ENCODE measurements at places on chromosomes 4 and X.

GRCh38 chrX:24702362-24703184, 8.9 kb downstream of the POLA1 start:
- DNase-seq: no peak

DNA sequence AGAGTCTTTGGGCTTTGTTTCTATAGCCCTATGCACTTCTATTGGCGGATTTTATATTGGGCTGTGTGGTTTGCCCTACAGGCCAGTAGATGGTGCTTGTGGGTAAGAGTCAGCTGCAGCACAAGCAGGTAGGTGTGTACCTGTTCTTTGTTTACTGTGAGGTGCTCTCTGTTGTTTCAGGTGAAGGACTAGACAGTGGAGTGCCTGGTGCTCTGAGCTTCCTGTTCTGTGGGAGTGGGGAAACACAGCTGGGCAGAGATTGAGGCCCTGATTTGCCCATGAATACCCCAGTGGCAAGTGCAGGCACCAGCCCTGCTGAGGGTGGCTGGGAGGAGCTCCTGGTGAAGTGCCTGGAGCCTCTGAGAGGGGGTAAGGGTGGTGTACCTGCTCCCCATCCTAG, 26.3 kb upstream of the UCP1 start:
- DNase-seq: peak; percentile 75

DNA sequence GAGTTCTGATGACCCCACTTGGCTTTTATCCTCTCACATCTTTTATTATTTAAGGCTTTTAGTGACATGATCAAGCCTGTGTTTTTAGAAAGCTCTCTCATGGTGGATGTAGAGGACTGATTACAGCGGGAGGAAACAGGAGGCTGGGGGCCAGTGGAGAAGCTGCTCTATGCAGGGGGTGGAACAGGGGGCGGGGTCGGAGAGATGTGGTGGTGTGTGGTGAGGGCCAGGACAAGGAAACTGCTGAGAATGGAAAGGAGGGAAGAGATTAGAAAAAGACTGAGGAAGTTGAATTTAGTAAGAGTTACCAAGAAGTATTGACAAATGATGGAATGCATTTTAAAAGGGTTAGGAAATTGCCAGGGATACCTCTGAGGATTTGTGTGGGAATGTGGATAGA, 292.2 kb downstream of the ZIC3 start:
- DNase-seq: no peak

GRCh38 chrX:69506617-69507499, 2.7 kb downstream of the NALF2 start:
- no peak for DNase-seq

DNA sequence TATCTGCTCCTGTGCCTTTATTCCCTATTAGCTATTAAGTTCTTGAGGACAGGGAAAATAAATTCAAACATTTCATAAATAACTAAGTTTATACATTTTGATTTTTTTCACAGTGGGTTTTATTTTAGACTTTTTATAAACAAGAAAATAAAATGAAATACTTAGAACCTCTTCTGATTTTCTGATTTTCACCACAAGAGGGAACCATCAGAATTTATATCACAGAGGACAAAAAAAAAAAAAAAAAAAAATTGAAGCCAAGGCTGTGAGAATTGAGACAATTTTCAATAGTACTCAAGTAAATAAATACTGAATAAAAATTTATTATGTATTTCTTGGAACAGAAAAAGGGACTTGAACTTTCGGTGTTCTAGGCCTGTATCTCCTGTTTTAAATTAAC, 288.1 kb downstream of the SH3BGRL start:
- no peak for DNase-seq

DNA sequence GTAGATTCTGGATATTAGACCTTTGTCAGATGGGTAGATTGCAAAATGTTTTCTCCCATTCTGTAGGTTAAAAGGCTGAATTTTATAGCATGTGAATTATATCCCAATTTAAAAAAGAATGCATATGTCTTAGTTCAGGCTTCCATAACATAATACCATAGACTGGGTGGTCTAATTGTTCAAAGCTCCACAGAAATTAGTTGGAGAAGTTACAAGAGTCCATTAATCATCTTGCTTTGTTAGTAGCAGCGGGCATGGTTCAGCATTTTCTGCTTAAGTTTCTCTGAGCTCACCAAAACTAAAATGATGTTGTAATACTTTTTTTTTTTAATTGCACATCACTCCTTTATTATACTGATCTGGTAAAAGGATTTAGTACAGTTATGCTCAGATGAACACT, 1.8 kb downstream of the PGAM4 start:
- DNase-seq: no peak

DNA sequence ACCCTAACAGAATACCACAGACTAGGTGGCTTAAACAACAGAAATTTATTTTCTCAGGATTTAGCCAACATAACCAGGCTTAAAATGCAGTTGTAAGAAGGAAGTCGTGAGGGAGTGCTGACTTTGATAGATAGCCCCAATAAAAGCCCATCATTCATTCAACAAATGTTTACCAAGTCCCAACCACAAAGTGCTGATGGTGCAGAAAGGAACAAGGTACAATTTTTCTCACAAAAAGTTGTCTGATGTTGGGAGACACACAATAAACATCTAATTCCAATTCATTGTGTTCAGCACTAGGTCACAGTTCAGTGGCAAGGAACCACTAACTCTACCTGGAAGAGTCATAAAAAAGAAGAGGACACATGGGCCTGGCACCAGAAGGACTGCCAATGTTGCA, 42.2 kb downstream of the AKAP4 start:
- no peak for DNase-seq

DNA sequence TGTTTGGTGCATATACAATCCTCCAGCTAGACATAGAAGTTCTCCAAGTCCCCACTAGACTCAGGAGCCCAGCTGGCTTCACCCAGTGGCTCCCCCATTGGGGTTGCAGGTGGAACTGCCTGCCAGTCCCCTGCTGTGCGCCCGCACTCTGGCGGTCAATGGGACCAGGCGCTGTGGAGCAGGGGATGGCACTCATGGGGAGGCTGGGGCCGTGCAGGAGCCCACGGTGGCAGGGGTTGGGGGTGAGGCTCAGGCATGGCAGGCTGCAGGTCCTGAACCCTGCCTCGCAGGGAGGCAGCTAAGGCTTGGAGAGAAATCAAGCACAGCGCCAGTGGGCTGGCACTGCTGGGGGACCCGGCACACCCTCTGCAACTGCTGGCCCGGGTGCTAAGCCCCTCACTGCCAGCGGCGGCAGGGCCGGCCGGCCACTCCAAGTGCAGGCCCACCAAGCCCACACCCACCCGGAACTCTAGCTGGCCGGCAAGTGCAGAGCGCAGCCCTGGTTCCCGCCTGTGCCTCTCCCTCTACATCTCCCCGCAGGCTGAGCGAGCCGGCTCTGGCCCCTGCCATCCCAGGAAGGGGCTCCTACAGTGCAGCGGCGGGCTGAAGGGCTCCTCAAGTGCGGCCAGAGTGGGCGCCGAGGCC, 12.7 kb upstream of the TMPRSS11D start:
- no peak for DNase-seq

DNA sequence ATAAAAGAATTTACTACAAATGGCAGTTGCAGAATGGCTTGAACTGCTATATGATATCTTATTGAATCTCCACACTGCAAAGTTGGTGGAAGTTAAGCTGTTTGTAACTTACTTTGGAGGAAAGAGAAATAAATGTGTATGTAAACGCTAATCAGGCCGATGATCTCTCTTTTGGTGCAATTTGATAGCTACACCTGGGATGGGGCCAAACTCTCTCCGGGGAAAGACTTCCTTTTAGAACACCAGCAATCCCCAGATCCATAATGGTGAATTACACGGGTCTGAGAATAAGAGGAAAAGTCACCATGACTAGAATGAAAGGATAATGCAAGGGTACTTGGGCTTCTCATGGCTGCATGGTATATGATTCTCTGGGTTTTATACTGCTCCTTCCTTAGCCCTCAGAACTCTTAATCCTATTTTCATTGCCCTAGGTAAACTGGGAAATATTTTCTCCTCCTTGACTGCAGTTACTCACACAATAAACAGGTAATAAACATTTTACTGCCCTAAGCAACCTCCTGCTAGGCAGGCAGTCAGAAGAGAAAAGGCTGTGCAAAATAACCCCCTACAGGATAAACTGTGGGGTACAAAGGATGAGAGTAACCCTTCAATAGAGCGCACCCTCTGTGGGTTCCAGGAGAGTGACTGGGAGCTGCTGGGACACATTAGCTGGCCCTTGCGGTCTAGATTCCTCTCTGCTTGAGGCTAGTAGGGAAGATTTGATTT, 109.3 kb downstream of the MGST2 start:
- DNase-seq: no peak

GRCh38 chr4:13765539-13765938, 138.0 kb upstream of the BOD1L1 start:
- no peak for DNase-seq

DNA sequence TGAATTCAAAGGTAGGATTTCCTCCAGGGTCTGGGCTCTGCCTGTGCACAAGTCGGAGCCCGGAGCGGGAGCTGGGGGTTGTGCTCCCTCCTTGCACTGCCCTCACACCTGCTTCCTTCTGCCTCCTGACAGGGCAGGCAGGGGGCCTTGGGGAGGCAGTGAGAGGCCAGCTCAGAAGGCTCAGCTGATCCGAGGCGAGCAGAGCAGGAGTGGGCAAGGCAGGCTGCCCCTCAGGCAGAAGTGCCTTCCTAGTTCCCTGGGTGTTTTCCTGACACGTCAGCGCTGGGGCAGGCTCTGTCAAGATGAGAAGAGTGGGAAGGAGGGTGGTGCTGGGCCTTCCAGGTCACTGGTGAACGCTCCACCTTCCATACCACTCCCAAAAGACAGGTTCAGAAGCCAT, 5.5 kb upstream of the IRAK1 start:
- DNase-seq: no peak

- DNase-seq: no peak
Observed at GRCh38 chr4:141038428-141038827, 94.8 kb downstream of the RNF150 start.

GRCh38 chrX:29992083-29992482, 223.3 kb upstream of the MAGEB2 start:
- no peak for DNase-seq

- no peak for DNase-seq
Observed at GRCh38 chr4:25756503-25756902, 100.9 kb downstream of the SLC34A2 start.

DNA sequence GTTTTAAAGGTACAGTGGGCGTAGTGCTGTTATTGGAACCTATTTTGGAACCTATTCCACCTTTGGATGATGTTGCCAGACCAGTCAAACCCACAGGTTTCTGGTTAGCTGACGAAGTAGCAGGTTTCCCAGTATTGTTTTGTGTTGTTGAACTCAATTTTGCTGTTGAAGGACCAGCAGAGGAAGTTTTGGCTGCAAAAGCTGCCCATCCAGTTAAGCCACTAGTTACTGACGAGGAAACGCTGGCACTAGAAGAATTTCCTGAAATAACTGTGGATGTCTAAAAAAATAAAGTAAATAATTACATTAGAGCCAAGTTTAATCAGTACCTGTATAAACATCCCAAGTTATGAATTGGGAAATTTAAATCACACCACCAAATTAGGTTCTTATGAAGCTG, 25.5 kb downstream of the INTS12 start:
- DNase-seq: no peak

GRCh38 chrX:13535376-13536165, 33.8 kb upstream of the EGFL6 start:
- DNase-seq: no peak

DNA sequence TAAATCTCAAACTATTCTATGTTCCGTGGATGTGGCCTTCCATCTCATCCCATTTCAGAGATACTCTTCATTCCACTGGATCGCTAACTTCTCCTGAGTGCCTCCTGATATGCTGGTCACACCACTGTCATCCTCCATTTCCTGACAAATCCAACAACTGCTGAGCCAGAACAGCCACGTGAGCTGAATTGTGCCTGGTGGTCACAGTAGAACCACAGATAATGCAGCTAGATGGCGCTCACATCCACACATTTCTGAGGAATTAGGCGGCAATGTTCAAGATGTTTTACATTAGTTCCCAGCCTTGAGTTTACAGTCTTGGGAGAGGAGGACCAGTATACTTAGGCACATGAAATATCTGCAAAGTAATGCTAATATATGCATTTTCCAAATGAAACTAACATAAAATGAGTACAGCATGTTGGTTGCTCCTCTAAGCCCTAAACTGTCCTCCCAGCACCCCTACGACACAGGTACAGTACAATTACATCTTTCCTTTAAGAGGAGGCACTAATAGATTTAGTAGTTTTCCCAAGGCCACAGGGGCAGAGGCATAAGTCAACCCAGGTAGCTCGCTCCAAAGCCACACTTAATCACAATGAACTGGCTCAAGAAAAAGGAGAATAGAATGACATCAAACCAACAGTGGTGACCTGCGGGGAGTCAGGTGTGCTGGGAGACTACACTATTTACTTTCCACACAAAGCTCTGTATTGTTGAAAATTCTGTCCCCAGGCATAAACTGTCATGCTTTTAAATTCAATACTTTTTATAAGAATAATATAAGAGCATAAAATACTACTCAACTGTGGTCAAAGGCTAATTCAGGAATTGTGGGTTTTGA, 134.2 kb downstream of the CHIC2 start:
- DNase-seq: peak; percentile 95

DNA sequence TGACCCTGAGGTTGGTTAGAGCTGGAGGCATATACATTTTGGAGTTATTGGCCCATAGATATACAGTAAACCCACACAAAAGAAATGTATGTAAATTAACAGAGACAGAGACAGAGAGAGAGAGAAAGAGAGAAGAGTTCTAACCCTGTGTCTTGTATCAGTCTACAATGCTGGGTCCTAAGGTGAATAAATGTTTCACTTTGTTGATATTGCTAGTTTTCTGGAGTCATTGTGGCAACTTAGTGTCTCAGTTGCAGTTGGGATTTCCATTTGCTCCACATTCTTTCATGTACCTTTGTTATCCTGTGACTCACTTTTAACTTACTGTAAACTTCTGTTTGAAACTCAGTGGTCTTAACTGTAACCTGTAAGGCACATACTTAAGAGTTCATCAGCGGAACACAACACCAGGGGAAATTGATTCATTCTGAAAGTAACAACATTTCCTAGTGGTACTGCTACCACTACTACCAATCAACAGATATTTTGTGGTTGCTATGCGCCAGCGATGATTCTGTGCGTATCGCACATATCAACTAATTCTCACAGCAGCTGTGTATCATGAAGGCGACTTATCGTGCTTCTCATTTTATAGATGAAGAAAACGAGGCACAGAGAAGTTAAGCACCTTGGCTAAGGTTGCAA, 38.5 kb upstream of the ETDA start:
- no peak for DNase-seq

GRCh38 chr4:98352396-98352795, 91.2 kb downstream of the RAP1GDS1 start:
- no peak for DNase-seq

DNA sequence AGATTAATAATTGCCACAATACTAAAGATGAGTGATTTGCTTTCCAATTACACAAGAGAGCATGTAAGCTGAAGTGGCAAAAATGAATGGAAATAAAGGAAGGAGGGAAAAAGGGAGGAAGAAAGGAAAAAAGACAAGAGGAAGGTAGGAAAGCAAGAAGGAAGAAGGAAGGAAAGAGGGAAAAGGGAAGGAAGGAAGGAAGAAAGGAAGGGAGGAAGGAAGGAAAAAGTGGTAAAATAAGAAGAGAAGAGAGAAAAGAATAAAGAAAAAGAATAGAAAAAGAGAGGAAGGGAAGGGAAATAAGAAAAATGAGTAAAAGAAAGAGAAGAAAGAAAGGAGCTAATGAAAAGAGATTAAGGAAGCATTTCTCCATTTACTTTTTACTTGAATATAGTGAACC, 4.6 kb downstream of the NDST4 start:
- no peak for DNase-seq

- peak; percentile 78 for DNase-seq
Observed at GRCh38 chr4:73446336-73446938, 10.4 kb downstream of the AFP start.

- DNase-seq: no peak
Observed at GRCh38 chr4:31667686-31668085, 947.5 kb downstream of the PCDH7 start.

GRCh38 chr4:7526929-7527535, 92.3 kb upstream of the PSAPL1 start:
- DNase-seq: no peak

All from NCI-H146 (cell line).